ENCODE measurements at places on chromosomes 12 and 14. TPM values are rescaled to one million over a fixed set of nuclear protein-coding genes. Genes with fewer than 3 reads are reported as not detected.

- DNase-seq, result no peak
These were observed 197.8 kb upstream of the KITLG start for GRCh38 chr12:88778064-88778463.

DNA sequence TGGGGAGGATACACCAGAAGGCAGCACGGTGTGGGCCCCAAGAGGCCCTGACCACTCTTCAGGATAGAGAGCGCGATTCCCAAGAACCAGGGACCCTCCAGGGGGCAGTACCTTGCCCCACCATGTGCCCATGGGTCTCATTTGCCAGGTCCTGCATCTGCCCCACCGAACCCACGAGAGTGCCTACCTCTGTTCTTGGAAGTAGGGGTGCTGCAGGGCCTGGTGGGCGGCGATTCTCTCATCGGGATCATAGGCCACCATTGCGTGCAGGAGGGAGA lies 72.7 kb downstream of the MOK start:
- DNase-seq, result no peak

DNA sequence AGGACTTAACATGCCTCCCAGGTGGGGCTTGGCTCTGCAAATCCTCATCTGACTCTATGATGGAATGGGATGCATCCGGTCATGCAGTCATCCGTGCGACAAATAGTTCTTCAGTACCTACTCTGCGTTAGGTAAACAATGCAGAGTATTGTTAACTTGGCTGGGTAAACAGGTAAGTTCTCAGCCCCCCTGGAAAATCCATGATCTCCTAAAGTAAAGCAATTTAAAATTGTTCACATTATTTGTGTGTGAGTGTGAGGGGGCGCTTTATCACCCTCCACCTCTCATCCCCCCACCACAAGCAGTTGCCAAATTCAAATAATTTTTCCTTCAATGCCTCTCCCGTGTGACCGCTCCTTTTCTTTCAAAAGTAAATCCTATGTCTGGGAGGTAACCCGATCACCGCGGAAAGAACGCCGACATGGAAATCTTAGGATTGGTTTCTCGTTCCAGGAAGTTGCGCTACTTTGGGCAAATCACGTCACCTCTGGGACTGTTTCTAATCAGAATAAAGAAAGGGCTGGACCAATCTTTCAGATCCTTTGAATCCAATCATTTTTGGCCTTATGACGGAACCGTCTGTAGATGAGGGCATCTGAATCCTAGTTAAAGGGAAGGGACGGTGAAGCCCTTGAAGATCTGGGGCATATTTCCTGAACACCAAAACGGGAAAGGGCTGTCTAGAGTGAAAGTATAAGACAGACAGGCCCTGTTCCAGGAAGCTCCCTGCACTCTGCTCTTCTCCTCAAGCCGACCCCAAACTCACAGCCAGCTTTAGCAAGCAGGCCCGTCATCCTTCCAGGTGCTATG lies 44.0 kb upstream of the SINHCAF start:
- no peak for DNase-seq

Gene DPPA3
- not detected for total RNA-seq

Gene PTPRQ
- total RNA-seq, result not detected

Gene TAS2R13
- total RNA-seq, result 1.0 TPM

Gene KRT2
- not detected for total RNA-seq

Gene SLC39A5
- 0.65 TPM for total RNA-seq

Gene TAS2R7
- total RNA-seq, result 0.21 TPM

Gene TCL1B
- total RNA-seq, result not detected

Gene PLA2G1B
- total RNA-seq, result not detected

Measured in neural crest cell (in vitro differentiated cells).